Activated CD4-positive, alpha-beta T cell treated with anti-CD3 and anti-CD28 coated beads, Interleukin-2, amount 10 ng/mL, durations not matched to agents 24 days and 14 days (primary cell): ENCODE measurements at places on chromosomes 5 and 9.

GRCh38 chr9:95027914-95028852, 289.3 kb downstream of the FANCC start:
- no peak overlapping the region for H3K4me3 ChIP-seq
- no peak overlapping the region for H3K27ac ChIP-seq
- DNase-seq, result peak; percentile 2
- H3K36me3 ChIP-seq, result peaks cover 5% of the 10 kb centered on the region
- H3K27me3 ChIP-seq, result no peaks in the 10 kb centered on the region
- H3K4me1 ChIP-seq, result peaks cover 9% of the 10 kb centered on the region

GRCh38 chr5:66882606-66883227, 286.5 kb downstream of the MAST4 start:
- peaks cover 5% of the 10 kb centered on the region for H3K4me1 ChIP-seq
- H3K36me3 ChIP-seq, result peaks cover 16% of the 10 kb centered on the region
- H3K27ac ChIP-seq, result no peak overlapping the region
- DNase-seq, result no peak
- H3K4me3 ChIP-seq, result no peak overlapping the region

- no peaks in the 10 kb centered on the region for H3K27me3 ChIP-seq
- H3K4me3 ChIP-seq, result no peak overlapping the region
- H3K27ac ChIP-seq, result no peak overlapping the region
- no peaks in the 10 kb centered on the region for H3K4me1 ChIP-seq
- H3K36me3 ChIP-seq, result no peaks in the 10 kb centered on the region
These were observed 89.9 kb downstream of the PPARGC1B start for GRCh38 chr5:149820012-149820411.

DNA sequence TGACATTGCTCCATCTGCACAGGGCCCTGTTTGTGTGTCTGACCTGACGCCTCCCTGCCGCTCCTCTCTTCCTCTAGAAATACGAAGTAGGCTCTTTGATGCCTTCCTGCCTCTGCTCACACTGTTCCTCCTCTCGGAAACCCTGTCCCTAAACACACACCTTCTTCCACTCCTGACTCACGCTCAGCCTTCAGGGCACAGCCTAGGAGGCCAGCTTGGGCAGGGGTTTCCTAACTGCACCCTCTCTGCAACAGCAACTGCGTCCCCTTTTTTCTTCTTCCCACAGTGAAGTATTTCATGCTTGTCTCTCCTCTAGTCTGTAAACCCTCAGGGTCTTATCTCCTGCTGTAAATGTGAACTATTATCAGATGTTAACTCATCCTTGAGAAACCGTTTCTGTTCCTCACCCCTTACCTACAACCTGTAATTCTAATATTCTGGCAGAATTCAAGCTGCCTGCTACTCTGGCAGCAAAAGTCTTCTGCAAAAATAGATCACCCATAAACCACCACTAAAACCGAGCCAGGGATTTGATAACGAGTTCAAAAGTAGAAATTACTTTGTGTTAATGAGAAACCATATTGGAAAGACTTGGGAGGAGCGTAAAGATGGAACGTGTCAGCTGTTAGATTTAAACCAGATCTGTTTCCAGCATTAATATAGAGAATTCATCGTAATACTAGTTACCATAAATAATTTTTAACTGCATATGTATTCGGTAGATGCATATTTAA, 100.2 kb downstream of the DAPK1 start:
- no peak overlapping the region for H3K4me3 ChIP-seq
- H3K36me3 ChIP-seq, result no peaks in the 10 kb centered on the region
- H3K27me3 ChIP-seq, result peaks cover 2% of the 10 kb centered on the region
- H3K27ac ChIP-seq, result no peak overlapping the region
- no peak for DNase-seq

DNA sequence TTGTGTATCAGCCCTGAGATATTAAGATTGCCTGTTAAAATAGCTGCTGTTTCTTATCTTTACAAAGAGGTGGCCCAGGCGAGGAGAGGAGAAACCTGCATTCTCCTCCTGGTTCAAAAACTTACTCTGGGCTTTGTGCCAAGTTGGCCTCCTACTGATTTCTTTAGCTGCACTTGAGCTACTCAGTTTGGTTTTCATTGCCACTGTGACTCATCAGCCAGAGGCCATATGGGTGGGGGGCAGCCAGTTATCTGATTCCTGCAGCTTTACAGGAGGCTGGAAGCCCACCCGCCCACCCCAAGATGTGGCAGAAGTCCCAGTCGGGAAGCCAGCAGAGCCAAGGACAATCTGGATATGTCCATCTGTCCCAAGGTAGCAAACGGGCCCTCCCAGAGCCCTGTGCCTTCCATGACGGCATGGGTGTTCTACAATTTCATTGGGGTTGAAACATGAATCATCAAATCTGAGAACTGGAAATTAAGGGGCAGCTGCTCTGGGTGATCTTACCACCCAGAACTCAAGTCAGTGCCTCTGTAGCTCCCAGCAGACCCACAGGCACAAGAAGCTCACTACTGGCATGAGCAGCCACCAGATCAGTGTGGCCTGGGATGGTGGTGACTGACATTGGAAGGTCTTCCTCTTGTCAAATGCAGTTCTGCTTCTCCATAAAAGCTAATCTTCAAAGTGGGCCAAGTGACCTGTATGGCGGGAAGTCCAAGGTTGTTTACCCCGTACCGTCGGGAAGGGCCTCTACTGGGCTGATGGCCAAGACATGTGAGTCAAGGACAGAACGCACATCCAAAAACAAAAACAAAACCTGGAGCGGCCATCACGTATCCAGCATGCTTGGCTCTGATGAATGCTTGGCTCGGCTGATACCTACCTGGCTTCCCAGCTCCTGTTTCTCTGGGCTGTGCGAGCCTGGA, 15.6 kb downstream of the FCN2 start:
- H3K4me1 ChIP-seq, result no peaks in the 10 kb centered on the region
- no peak overlapping the region for H3K4me3 ChIP-seq
- H3K27ac ChIP-seq, result no peak overlapping the region
- no peaks in the 10 kb centered on the region for H3K36me3 ChIP-seq

GRCh38 chr9:114524247-114524681, 19.0 kb upstream of the WHRN start:
- H3K4me3 ChIP-seq, result no peak overlapping the region
- peaks cover 2% of the 10 kb centered on the region for H3K4me1 ChIP-seq
- peaks cover 33% of the 10 kb centered on the region for H3K27me3 ChIP-seq
- no peaks in the 10 kb centered on the region for H3K36me3 ChIP-seq
- no peak overlapping the region for H3K27ac ChIP-seq
- DNase-seq, result no peak

GRCh38 chr9:7320139-7320538, 479.4 kb downstream of the DMAC1 start:
- H3K4me3 ChIP-seq, result no peak overlapping the region
- DNase-seq, result no peak
- no peak overlapping the region for H3K27ac ChIP-seq
- H3K36me3 ChIP-seq, result no peaks in the 10 kb centered on the region
